T-cell (primary cell): ENCODE measurements at places on chromosomes 5 and 9. TPM values are rescaled to one million over a fixed set of nuclear protein-coding genes. Genes with fewer than 3 reads are reported as not detected.

DNA sequence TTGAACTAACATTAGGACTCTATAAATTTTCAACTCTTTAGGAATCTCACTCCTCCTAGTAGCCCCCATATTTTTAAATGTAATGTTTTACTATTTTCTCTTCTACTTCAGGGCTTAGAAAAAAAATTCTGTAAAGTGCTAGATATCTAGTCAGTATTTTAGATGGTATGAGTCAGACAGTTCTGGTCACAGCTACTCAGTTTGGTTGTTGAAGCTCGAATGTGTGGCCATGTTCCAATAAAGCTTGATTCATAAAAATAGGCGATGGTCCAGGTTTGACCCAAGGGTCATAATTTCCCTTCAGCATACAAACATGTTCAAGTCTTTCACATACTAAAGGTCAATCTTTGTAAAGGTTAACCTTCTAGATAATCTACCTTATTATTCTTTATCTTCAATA lies 566.0 kb upstream of the CDH18 start:
- no peak for DNase-seq
- H3K4me1 ChIP-seq = no peaks in the 10 kb centered on the region
- no peak overlapping the region for H3K4me3 ChIP-seq
- no peak overlapping the region for H3K27ac ChIP-seq
- no peaks in the 10 kb centered on the region for H3K27me3 ChIP-seq

DNA sequence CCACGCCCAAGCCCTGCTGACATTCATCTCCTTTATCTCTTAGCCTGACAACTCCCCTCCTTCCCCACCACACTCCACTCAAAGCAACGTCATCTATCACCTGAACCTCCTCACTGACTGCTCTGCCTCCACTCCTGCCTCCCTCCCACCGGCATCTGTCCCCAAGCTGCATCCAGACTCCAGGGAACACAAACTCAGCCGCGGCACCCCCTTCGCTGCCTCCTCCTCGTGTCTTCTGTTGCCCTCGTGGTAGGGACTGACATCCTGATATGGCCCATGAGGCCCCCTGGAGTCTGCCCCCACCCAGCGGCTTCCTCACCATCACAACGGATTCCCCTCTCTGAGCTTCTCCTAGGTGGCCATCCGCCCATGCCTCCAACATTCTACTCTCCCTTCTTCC lies 101.0 kb upstream of the TAS2R1 start:
- no peak overlapping the region for H3K4me3 ChIP-seq
- H3K27ac ChIP-seq = no peak overlapping the region
- DNase-seq = no peak
- no peaks in the 10 kb centered on the region for H3K27me3 ChIP-seq
- no peaks in the 10 kb centered on the region for H3K36me3 ChIP-seq
- no peaks in the 10 kb centered on the region for H3K4me1 ChIP-seq

- H3K27me3 ChIP-seq = no peaks in the 10 kb centered on the region
- H3K36me3 ChIP-seq = no peaks in the 10 kb centered on the region
- H3K4me1 ChIP-seq = no peaks in the 10 kb centered on the region
- H3K4me3 ChIP-seq = no peak overlapping the region
Observed at GRCh38 chr5:145979270-145980223, 43.2 kb downstream of the SH3RF2 start.

GRCh38 chr5:108339220-108339619 lies 42.7 kb downstream of the FBXL17 start:
- no peaks in the 10 kb centered on the region for H3K4me1 ChIP-seq
- no peak overlapping the region for H3K27ac ChIP-seq
- H3K27me3 ChIP-seq = no peaks in the 10 kb centered on the region
- H3K4me3 ChIP-seq = no peak overlapping the region
- no peak for DNase-seq

DNA sequence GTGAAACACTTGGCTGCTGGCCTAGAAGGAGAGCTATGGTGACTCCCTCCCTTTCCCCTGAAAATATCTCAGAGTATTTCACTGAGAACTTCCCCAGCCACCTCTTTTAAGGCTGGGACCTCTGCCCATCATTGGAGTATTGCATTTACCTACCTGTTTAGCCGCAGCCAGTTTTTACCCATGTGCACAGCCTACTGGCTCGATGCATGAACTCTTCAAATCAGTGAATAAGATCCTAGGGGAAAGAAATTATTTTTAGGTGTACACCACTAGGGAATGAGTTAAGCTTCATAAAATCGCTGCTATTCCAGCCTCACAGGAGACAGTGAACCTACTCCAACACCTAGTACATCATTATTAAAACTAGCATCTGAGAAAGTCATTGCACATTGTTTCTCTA lies 16.8 kb upstream of the FAM174A start:
- H3K4me3 ChIP-seq = no peak overlapping the region
- no peak for DNase-seq
- H3K27ac ChIP-seq = no peak overlapping the region
- H3K27me3 ChIP-seq = peaks cover 16% of the 10 kb centered on the region

GRCh38 chr5:30918171-30918570 lies 275.3 kb upstream of the CDH6 start:
- no peak overlapping the region for H3K4me3 ChIP-seq
- no peaks in the 10 kb centered on the region for H3K4me1 ChIP-seq
- no peaks in the 10 kb centered on the region for H3K27me3 ChIP-seq

DNA sequence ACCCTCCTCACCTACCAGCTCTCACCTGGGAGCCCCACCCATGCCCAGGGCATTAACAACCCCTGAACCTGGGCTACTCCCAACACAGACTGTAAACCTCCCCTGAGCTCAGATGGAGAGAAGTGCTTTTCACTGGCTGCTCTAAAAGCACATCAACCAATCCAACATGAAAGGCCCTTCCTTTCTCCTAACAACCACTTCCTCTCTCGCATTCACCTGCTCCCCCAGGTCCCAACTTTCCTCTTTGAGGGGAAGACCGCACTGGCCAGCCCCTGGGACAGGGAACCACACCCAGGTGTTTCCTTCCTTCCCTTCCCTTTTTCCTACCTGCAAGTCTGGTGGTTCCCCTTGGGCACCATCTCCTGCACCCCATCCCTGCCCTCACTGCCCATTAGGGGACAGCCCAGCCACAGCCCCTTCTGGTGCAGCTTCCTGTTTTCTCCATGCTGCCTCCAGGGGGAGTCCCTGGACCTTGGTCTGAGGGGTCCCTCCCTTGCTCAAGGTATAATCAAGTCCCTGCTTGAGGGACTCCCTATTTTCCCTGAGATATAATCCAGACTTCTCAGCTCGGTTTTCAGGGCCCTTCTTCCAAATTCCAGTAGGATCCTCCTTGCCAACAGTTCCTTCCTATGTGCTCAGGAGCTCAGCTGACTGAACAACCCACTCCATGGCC lies 30.5 kb upstream of the DAB2IP start:
- H3K4me3 ChIP-seq = no peak overlapping the region
- peaks cover 28% of the 10 kb centered on the region for H3K27me3 ChIP-seq
- H3K4me1 ChIP-seq = no peaks in the 10 kb centered on the region
- H3K27ac ChIP-seq = no peak overlapping the region
- no peak for DNase-seq

DNA sequence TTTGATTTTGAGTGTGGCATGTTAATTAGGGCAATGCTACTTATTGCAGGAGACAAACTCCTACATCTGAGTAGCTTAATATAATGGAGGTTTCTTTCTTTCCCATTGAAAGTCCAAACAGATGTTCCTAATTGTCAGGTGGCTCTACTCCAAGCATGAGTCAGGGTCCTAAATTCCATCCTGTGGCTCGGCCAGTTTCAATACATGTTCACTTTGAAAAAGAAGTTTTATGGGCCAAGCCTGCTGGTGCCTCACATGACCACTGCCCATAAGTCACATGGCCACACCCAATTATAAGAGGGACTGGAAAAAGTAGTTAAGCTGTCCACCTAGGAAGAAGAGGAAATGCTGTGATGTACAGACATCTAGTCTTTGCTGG lies 170.4 kb downstream of the ARRDC3 start:
- H3K4me1 ChIP-seq = no peaks in the 10 kb centered on the region
- H3K4me3 ChIP-seq = no peak overlapping the region
- no peaks in the 10 kb centered on the region for H3K27me3 ChIP-seq
- H3K36me3 ChIP-seq = no peaks in the 10 kb centered on the region
- no peak overlapping the region for H3K27ac ChIP-seq

Gene HDHD3
- 15.2 TPM for total RNA-seq

Gene CTXN3
- total RNA-seq = not detected

Gene DMRT2
- not detected for total RNA-seq

Gene C5orf22
- 16.8 TPM for total RNA-seq

Gene SVEP1
- total RNA-seq = 0.10 TPM
